Suppressor macrophage treated with lipopolysaccharide for 1 hour (primary cell): ENCODE measurements at places on chromosomes 11 and 22.

- DNase-seq, result peak; percentile 64
Observed at GRCh38 chr11:72951888-72952287, 137.7 kb downstream of the ATG16L2 start.

GRCh38 chr22:27786291-27786932, 15.1 kb downstream of the MN1 start:
- DNase-seq, result no peak

GRCh38 chr11:47917599-47918369, 62.6 kb upstream of the PTPRJ start:
- DNase-seq, result peak; percentile 56

DNA sequence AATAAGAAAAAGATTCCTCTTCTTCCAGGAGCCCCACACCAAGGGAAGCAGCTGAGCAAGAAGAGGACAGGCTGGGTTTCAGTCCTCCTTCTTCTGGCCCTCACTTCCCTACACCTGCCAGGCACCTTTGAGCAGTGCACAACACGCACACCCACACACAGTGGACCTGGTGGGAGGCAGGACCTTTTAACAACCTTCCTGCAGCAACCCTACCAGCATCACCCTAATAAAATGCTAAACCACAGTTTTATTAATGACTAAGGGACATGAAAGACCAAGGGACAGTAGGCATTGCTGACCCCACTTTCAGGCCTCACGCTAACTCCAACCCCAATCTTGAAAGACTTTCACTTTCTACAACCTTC, 12.2 kb downstream of the ARAP1 start:
- DNase-seq, result no peak
